ENCODE measurements at places on chromosomes 11 and 22. TPM values are rescaled to one million over a fixed set of nuclear protein-coding genes. Genes with fewer than 3 reads are reported as not detected.
A peak's percentile ranks its signal among the peaks of the same experiment; 100 is the strongest.

GRCh38 chr11:43573873-43574272 is 106.7 kb upstream of the HSD17B12 start:
- H3K4me3 ChIP-seq, result no peak overlapping the region
- no peak for DNase-seq
- H3K36me3 ChIP-seq, result no peaks in the 10 kb centered on the region
- no peak overlapping the region for H3K27ac ChIP-seq
- H3K27me3 ChIP-seq, result peaks cover 36% of the 10 kb centered on the region

- no peak overlapping the region for H3K27ac ChIP-seq
- no peak overlapping the region for H3K4me3 ChIP-seq
- peaks cover 61% of the 10 kb centered on the region for H3K36me3 ChIP-seq
- no peak for DNase-seq
Measured at GRCh38 chr22:37884420-37884819, 21.7 kb upstream of the MICALL1 start.

- H3K4me1 ChIP-seq, result peaks cover 7% of the 10 kb centered on the region
- no peak for DNase-seq
Measured at GRCh38 chr22:19516378-19517170, 7.6 kb downstream of the CLDN5 start.

GRCh38 chr11:113240389-113240788 is 74.0 kb upstream of the TTC12 start:
- H3K27ac ChIP-seq, result no peak overlapping the region
- no peaks in the 10 kb centered on the region for H3K4me1 ChIP-seq
- no peaks in the 10 kb centered on the region for H3K36me3 ChIP-seq
- H3K27me3 ChIP-seq, result peaks cover 5% of the 10 kb centered on the region
- no peak for DNase-seq

DNA sequence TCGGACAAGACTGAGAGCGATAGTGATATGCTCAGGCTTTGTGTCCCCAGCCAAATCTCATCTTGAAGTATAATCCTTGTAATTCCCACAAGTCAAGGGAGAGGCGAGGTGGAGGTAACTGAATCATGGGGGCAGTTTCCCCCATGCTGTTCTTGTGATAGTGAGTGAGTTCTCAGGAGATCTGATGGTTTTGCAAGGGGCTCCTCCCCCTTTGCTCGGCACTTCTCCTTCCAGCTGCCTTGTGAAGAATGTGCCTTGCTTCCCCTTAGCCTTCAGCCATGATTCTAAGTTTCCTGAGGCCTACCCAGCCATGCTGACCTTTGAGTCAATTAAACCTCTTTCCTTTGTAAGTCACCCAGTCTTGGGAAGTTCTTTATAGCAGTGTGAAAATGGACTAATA is 7.5 kb upstream of the FOLR2 start:
- no peaks in the 10 kb centered on the region for H3K36me3 ChIP-seq
- peaks cover 9% of the 10 kb centered on the region for H3K27me3 ChIP-seq

DNA sequence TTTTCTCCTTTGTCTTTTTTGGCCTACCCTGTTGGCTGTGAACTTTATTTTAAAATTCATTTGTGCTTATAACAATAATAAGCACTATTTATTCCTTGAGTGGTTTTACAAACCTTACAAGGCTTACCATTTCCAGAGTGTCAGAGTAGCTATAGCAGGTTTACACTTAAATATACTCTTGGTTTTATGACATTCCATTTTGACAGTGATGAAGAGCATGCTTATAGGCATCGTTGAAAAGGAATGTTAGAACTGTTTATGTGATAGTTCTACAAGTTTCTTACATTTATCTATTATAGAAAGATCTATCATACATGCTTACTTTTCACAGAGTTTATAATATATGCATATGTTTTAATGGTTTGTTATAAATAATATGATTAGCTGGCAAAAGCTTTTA is 84.1 kb downstream of the PDE3B start:
- peaks cover 19% of the 10 kb centered on the region for H3K4me1 ChIP-seq
- H3K27me3 ChIP-seq, result no peaks in the 10 kb centered on the region
- H3K36me3 ChIP-seq, result no peaks in the 10 kb centered on the region
- no peak overlapping the region for H3K4me3 ChIP-seq
- no peak for DNase-seq

DNA sequence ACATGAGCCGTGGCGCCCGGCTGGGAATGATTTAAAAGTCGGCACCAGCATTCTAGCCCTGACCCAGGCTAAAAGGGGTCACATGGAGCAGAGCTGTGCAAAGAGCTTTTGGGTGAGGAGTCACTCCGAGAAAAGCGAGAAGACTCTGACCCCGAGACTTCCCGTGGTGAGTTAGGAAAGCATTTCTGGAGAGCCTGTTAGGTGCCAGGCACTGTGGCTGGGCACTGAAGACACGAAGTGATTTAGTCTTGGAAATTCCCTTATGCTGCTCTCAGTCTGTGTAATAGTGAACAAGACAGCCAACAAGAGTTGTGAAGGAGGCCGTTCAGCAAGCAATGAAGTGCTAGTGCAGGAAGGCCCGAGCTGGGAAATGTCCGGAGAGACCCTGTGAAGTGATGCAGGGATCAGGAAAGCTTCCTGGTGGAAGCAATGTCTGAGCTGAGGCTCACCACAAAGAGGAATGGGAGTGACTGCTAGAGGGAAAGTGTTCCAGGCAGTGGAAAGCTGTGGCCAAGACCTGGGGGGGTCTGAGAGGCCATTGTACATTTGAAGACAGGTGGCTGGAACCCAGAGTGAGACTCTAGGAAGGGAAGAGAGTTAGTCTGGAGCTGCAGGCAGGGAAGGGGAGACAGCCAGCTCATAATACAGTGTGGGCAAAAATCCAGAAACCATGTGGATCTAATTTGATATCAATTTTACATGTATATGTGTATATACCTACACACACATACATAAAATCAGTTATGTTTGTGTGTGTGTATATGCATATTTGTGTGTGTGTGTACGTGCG is 31.6 kb downstream of the MARK2 start:
- H3K27me3 ChIP-seq, result no peaks in the 10 kb centered on the region
- H3K36me3 ChIP-seq, result no peaks in the 10 kb centered on the region

DNA sequence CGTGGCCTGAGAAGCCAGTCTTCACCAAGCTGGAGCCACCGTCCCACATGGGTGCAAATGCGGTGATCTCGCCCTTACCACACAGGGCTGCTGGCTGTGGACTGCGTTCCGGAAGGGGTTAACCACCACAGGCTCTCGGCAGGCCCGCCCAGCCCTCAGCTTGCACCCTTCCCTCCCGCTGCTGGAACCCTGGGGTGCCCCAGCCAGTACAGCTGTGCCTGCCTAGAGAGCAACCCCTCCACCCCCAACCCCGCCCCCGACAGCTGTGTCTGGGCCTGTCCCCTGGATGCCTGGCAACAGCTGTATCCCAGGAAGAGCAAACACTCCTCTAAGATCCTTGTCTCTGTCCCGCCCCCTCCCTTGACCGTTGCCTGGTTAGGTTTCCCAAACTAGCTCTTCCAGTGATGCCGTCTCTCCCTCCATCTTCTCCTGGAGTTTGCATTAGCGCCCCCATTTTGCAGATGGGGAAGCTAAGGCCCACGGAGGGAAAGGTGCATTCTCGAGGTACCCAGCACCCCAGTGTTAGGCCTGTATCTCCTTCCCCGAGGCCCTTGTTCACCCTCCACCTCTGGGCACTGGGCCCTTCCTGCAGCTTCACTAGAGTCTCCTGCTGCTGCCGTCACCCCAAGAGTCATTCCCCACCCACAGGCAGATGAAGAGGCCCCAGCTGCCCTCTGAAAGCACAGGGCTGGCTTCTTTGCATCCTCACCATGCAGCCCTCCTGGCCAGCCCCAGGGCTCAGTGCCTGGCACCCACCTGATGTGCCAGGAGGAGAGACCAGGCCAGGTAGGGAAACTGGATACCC is 12.6 kb upstream of the COX8A start:
- H3K4me1 ChIP-seq, result peaks cover 30% of the 10 kb centered on the region
- no peak overlapping the region for H3K4me3 ChIP-seq

Gene SOX10
- total RNA-seq, result not detected

GRCh38 chr11:9851366-9851765 is 187.5 kb downstream of the SWAP70 start:
- H3K36me3 ChIP-seq, result peaks cover 12% of the 10 kb centered on the region
- no peaks in the 10 kb centered on the region for H3K27me3 ChIP-seq
- no peak overlapping the region for H3K27ac ChIP-seq
- H3K4me3 ChIP-seq, result no peak overlapping the region
- H3K4me1 ChIP-seq, result no peaks in the 10 kb centered on the region
- DNase-seq, result no peak

Gene PVALB
- not detected for total RNA-seq

Gene DAGLA
- total RNA-seq, result 0.23 TPM

Gene CASP5
- total RNA-seq, result not detected

GRCh38 chr22:40392618-40393017 is 22.2 kb downstream of the SGSM3 start:
- H3K4me1 ChIP-seq, result peaks cover 30% of the 10 kb centered on the region
- no peak overlapping the region for H3K4me3 ChIP-seq
- peaks cover 2% of the 10 kb centered on the region for H3K36me3 ChIP-seq
- no peak overlapping the region for H3K27ac ChIP-seq
- H3K27me3 ChIP-seq, result no peaks in the 10 kb centered on the region

- no peak overlapping the region for H3K4me3 ChIP-seq
- H3K27ac ChIP-seq, result peak overlapping the region; percentile 92
- peaks cover 24% of the 10 kb centered on the region for H3K36me3 ChIP-seq
- no peak for DNase-seq
Measured at GRCh38 chr22:41798736-41799135, 1.7 kb upstream of the CCDC134 start.

Gene GRAP2
- 166 TPM for total RNA-seq

Gene TSGA10IP
- total RNA-seq, result not detected

DNA sequence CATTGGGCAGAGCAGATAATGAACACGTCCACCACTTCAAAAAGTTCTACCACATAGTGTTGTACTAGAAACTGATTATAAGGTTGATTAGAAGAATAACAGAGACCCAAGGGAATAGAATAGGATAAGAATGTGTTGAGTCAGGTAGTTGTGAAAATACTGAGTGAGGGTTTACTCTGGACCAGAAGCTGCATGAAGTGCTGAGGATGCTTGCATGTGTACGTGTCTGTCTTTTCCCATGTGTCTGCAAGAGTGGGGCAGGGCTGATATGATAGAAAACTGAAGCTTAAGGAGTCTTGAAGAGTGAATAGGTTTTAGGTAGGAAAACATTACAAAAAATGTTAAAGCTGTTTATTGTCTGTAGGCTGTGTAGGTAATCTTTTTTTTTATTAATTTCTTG is 20.6 kb downstream of the TRPC6 start:
- no peak for DNase-seq
- no peak overlapping the region for H3K27ac ChIP-seq
- no peaks in the 10 kb centered on the region for H3K36me3 ChIP-seq
- no peak overlapping the region for H3K4me3 ChIP-seq

- H3K27ac ChIP-seq, result no peak overlapping the region
- H3K4me1 ChIP-seq, result no peaks in the 10 kb centered on the region
- DNase-seq, result no peak
- H3K36me3 ChIP-seq, result no peaks in the 10 kb centered on the region
- no peak overlapping the region for H3K4me3 ChIP-seq
- H3K27me3 ChIP-seq, result no peaks in the 10 kb centered on the region
Measured at GRCh38 chr22:22948651-22949571, 61.3 kb downstream of the IGLL5 start.

DNA sequence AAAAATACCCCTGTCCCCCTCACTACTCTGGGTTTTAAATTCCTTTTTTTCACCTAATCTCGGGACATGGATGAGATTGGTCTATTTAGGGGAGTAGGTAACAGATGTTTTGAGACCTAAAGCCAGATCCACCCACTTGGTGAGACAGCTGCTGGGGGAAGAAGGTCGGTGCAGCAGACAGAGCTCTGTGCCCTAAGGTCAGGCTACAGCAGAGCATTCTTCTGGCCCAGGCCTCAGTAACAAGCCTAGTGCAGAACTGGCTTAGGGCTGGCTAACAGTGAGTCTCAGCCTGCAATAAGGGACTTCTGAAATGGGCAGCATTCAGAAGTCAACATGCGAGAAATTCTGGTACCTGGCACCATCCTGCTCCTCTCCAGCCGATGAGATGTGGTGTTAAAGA is 444.9 kb upstream of the KIRREL3 start:
- no peaks in the 10 kb centered on the region for H3K27me3 ChIP-seq
- no peaks in the 10 kb centered on the region for H3K4me1 ChIP-seq
- no peak overlapping the region for H3K27ac ChIP-seq
- no peaks in the 10 kb centered on the region for H3K36me3 ChIP-seq

DNA sequence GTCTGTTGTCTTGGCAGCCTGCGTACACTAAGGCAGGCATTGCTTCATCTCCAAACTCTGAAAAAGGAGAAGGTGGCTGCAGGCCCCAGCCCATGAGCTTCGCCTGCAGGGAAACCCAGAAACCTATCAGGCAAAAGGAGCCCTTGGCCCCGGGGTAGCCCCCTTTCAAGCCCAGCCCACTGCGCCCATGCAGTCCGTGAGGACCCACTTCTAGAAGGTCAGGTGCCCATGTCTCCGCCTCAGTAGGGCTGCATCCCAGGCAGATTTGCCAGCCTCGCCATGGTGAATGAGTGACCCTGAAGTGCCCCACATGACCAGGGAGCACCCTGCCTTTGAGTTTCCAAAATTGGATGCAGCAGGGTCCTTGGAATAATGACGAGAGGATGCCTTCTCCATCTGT is 1158.4 kb downstream of the BRD1 start:
- H3K4me3 ChIP-seq, result no peak overlapping the region
- DNase-seq, result no peak
- no peaks in the 10 kb centered on the region for H3K36me3 ChIP-seq
- no peak overlapping the region for H3K27ac ChIP-seq

DNA sequence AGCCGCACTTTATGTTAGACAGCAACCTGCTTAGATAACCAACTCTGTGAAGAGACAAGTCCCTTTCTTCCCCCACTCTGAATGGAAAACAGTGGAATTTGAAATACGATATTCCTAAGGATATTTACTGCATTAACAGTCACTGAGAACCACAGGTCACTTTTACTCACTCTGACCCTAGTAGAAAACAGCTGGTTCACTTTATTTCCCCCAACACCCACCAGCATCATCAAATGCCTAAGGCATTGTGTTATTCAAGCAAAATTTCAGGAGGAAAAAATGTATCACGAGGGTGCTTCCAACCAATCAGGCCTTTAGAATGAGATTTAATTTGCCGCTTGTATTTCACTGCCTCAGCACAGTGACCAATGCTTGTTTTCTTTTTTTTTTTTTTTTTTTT is 1134.1 kb upstream of the CCDC90B start:
- H3K4me1 ChIP-seq, result no peaks in the 10 kb centered on the region
- H3K36me3 ChIP-seq, result no peaks in the 10 kb centered on the region
- H3K4me3 ChIP-seq, result no peak overlapping the region

DNA sequence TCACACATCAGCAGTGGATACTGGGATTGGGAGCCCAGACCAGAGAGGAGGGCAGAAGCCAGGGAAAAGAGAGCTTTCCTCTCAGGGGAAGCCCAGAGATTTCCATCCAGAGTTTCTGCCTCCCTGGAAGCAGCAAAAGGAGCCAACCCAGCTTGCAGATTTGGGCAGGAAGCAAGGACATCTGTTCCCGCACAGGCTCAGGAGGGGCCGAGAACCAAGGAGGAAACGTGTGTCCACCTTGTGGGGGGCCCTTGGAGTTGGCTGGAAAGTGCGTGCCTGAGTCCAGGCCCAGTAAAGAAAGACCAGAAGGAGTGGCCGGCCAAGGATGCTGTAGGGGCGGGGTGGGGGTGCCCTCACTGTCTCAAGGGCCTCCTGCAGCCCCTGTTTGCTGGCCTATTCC is 6.0 kb upstream of the NPTXR start:
- no peaks in the 10 kb centered on the region for H3K4me1 ChIP-seq
- no peaks in the 10 kb centered on the region for H3K36me3 ChIP-seq
- no peak overlapping the region for H3K27ac ChIP-seq
- H3K4me3 ChIP-seq, result no peak overlapping the region
- peaks cover 2% of the 10 kb centered on the region for H3K27me3 ChIP-seq
